Prostate gland (tissue), 2 donors: ENCODE measurements at places on chromosomes 1 and 21.

- no peaks in the 10 kb centered on the region for H3K36me3 ChIP-seq
- H3K4me1 ChIP-seq: no peaks in the 10 kb centered on the region
- H3K27me3 ChIP-seq: no peaks in the 10 kb centered on the region
Measured at GRCh38 chr1:169048043-169048442, 58.4 kb upstream of the ATP1B1 start.

- H3K27me3 ChIP-seq: no peaks in the 10 kb centered on the region
- H3K36me3 ChIP-seq: no peaks in the 10 kb centered on the region
- peak overlapping the region; percentile 87 for H3K27ac ChIP-seq
- H3K4me1 ChIP-seq: no peaks in the 10 kb centered on the region
- peak overlapping the region; percentile 35 for H3K4me3 ChIP-seq
Measured at GRCh38 chr1:78005755-78006154, 1.0 kb downstream of the DNAJB4 start.

- H3K4me3 ChIP-seq: no peak overlapping the region
- H3K4me1 ChIP-seq: no peaks in the 10 kb centered on the region
- no peaks in the 10 kb centered on the region for H3K36me3 ChIP-seq
- H3K27me3 ChIP-seq: no peaks in the 10 kb centered on the region
- H3K27ac ChIP-seq: no peak overlapping the region
Measured at GRCh38 chr1:57844382-57844980, 420.6 kb upstream of the DAB1 start.

DNA sequence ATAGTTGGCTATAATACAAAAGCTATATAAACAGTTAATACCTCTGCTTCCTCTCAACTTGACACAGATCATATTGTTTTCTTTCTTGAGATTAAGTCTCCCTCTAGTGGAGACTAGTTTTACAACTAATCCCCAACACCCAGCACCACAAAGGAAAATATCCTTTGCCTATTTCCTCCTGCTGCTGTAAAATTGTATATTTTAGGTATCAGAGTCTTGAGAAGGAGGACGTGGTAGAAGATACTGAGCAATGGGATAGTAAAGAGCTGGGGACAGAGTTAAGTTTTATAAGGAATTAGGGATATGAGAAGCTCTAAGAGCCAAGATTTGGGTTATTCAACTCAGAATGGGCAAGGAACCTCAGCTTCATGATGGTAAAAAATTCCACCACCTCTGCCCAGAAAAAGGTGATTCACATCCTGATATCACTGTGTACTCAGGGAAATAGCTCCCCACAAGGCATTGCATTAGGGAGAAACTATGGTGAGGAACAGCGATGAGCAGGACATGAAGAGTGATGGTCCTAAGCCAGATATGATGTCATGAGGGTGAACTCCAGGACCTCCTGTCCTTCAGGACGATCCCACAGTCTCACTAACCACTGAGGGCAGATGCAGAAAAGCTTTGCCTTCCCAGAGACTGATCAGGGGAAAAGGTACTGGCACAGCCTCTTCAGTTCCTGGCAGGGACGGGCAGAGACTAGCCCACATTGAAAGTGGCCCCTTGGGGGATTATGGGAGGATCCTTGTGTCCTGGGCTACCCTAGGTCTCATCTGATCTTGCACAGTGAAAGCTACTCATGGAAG, 14.7 kb upstream of the CFAP126 start:
- H3K27ac ChIP-seq: no peak overlapping the region
- no peaks in the 10 kb centered on the region for H3K4me1 ChIP-seq
- H3K36me3 ChIP-seq: no peaks in the 10 kb centered on the region
- no peaks in the 10 kb centered on the region for H3K27me3 ChIP-seq

GRCh38 chr1:169697755-169698154, 13.7 kb downstream of the SELL start:
- no peaks in the 10 kb centered on the region for H3K36me3 ChIP-seq
- H3K4me1 ChIP-seq: no peaks in the 10 kb centered on the region
- H3K27me3 ChIP-seq: no peaks in the 10 kb centered on the region

- no peaks in the 10 kb centered on the region for H3K27me3 ChIP-seq
- H3K27ac ChIP-seq: no peak overlapping the region
- peak; percentile 27 for DNase-seq
- H3K36me3 ChIP-seq: no peaks in the 10 kb centered on the region
Measured at GRCh38 chr21:17738176-17738953, 80.8 kb downstream of the C21orf91 start.

- H3K4me3 ChIP-seq: no peak overlapping the region
- H3K27me3 ChIP-seq: no peaks in the 10 kb centered on the region
- H3K27ac ChIP-seq: no peak overlapping the region
- H3K4me1 ChIP-seq: no peaks in the 10 kb centered on the region
- H3K36me3 ChIP-seq: no peaks in the 10 kb centered on the region
- no peak for DNase-seq
Measured at GRCh38 chr1:221630236-221630635, 111.7 kb downstream of the DUSP10 start.

GRCh38 chr1:175319112-175319911, 126.7 kb upstream of the KIAA0040 start:
- no peaks in the 10 kb centered on the region for H3K27me3 ChIP-seq
- DNase-seq: peak; percentile 68

DNA sequence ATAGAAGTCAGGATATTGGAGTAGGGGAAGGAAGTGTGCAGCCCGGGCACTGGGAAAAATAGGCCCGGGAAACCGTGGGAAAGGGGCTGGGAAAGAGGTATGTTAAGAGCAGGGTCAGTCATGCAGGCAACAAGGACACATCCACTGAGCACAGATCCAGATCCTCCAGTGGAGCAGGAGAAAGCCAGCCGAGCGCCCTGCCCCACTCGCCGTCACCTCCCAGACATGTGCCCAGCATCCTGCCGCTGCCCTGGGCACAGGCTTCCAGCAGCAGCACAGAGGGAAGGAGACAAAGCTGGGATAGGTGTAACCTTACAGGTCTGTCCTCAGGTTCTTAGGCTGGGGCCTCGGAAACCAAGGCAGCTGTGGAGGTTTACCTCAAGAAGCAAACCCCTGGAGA, 64.2 kb downstream of the FAM163A start:
- DNase-seq: no peak
- no peaks in the 10 kb centered on the region for H3K4me1 ChIP-seq
- no peaks in the 10 kb centered on the region for H3K27me3 ChIP-seq
- H3K4me3 ChIP-seq: no peak overlapping the region
- no peaks in the 10 kb centered on the region for H3K36me3 ChIP-seq

DNA sequence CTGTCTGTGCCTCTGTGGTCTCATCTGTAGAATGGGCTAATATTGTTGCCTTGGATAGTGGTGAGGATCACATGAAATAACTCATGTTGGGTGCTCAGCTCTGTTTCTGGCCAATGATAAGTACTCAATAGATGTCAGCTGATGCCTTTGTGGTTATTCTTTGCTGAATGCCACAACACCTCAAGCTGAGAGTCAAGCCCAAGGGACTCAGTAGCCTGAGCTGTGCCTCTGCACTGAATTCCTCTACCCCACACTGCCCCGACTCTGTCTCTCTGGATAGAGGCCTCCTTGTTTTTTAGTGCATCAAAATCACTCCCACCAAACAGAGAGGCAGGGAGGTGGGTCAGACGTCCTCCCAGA, 196.1 kb upstream of the VAMP3 start:
- no peak overlapping the region for H3K4me3 ChIP-seq
- peaks cover 15% of the 10 kb centered on the region for H3K4me1 ChIP-seq
- H3K36me3 ChIP-seq: no peaks in the 10 kb centered on the region

GRCh38 chr1:188652678-188653077, 1823.9 kb downstream of the PLA2G4A start:
- no peak overlapping the region for H3K4me3 ChIP-seq
- H3K27me3 ChIP-seq: no peaks in the 10 kb centered on the region
- no peak for DNase-seq
- H3K36me3 ChIP-seq: no peaks in the 10 kb centered on the region

DNA sequence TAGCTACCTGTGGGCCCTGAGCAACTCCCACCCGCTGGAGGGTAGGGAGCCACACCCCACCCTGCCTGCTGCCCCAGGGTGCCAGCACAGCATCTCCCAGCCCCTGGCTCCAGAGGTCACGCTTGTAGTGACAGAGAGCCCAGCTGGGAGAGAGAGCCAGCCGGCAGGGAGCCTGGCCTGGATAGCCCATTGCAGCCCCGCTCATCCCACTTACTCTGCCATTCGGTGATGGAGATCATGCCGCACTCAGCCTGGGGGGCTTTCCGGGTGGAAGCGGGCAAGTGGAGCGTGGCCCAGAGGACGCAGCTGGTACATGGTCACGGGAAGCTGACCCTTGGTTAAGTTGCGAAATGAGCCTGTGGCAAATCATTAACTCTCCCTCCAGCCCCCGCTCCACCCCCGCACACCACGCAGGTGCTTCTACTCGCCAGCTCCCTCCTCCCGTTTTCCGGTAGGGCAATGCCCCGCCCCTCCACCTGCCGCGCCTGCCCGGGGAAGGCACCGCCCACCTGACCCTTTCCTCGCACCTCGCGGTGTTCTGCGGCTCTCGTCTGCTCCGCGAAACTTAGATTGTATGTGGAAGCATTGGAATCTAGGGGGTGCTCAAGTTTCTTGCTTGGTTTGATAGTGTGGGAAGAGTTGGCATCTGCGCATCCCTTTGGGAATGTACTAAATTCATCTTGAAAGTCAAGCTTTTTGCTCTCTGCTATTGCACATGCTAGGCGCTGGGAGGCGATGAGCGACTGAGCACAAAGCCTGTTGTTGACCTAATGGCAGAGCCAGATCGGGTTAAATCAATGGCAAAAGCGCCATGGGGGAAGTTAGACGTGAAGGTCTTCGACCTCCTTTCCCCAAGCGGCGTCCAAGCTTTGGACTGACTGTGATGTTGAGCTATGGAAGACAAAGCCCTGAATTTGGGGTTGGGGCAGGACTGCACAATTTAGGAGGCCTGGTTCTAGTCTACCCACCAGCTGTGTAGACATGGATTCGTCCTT, at the start of gene GOLT1A:
TSS of gene GOLT1A (minus strand) at position 321 of the 995 bp plus-strand sequence. CDS start at position 239, 82 bp downstream.
- no peaks in the 10 kb centered on the region for H3K36me3 ChIP-seq
- no peaks in the 10 kb centered on the region for H3K4me1 ChIP-seq
- H3K4me3 ChIP-seq: peak within 1 kb of the TSS; percentile 14
- no peak within 1 kb of the TSS for H3K27ac ChIP-seq
- DNase-seq: peak; percentile 69
- no peaks in the 10 kb centered on the region for H3K27me3 ChIP-seq

DNA sequence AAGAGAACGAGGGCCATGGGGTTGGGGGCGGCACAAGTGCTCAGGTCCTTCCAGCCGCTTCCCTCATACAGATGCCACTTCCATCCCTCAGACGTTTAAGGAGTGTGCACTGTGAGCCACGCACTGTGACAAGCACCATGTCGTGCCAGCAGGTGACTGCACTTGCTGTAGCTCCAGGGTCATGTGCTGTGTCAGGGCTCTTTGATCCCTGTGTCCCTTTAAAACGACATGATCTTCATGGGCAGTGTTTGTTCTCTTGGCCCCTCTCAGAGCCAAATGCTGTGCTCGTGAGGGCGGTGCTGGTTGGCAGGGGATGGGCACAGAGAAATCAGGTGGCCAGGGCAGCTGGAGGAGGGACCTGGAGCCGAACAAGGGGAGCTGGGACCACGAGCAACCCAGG, 19.9 kb downstream of the IL10RB start:
- H3K4me1 ChIP-seq: peaks cover 13% of the 10 kb centered on the region
- no peaks in the 10 kb centered on the region for H3K36me3 ChIP-seq
- H3K27me3 ChIP-seq: no peaks in the 10 kb centered on the region

DNA sequence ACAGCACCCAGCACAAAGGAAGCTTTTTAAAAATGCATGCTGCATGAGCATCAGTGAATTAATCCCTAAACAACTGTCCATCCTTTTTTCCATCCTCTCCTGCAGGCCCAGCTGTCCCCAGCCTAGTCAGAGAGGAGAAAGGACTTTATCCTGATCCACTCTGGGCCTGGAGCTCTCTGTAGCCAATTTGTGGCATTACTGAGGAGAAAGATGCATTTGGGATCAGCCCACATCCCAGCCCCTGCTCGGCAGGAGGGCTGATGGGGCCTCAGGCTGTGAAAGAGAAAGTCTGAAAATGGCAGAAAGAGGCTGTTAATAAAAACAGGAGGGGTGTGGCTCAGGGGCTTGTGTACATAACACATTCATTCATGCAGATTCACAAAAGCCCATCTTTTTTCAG, 37.5 kb upstream of the ATP2B4 start:
- no peaks in the 10 kb centered on the region for H3K27me3 ChIP-seq
- DNase-seq: no peak

DNA sequence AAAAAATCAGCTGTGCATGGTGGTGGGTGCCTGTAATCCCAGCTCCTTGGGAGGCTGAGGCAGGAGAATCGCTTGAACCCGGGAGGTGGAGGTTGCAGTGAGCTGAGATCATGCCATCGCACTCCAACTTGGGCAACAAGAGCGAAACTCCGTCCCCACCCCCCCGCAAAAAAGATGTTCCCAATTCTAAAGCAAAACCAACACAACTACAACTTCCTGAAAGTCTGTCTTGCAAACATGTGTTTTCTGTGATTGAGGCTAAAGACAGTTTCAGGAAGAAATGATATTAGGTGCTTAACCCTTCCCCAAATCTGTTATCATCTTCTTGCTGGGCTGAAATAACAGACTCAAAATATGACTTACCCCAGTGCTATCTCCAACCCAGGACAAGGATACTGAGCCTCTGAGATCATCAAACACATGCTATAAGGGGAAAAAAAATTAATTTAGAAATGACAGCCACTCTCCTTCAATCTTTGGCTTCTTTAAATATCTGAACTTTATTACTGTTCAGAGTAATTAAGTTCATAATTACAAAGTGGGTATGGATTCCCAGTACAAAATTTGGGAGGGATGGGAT, 28.5 kb downstream of the SORT1 start:
- H3K4me1 ChIP-seq: no peaks in the 10 kb centered on the region
- DNase-seq: no peak
- H3K27me3 ChIP-seq: no peaks in the 10 kb centered on the region
- H3K4me3 ChIP-seq: no peak overlapping the region
- H3K27ac ChIP-seq: peak overlapping the region; percentile 4

GRCh38 chr1:102120910-102121309, 124.2 kb upstream of the OLFM3 start:
- no peaks in the 10 kb centered on the region for H3K36me3 ChIP-seq
- H3K27me3 ChIP-seq: no peaks in the 10 kb centered on the region
- no peaks in the 10 kb centered on the region for H3K4me1 ChIP-seq

- H3K27ac ChIP-seq: no peak overlapping the region
- H3K27me3 ChIP-seq: no peaks in the 10 kb centered on the region
- no peaks in the 10 kb centered on the region for H3K4me1 ChIP-seq
- H3K4me3 ChIP-seq: no peak overlapping the region
Measured at GRCh38 chr1:69967245-69967766, 238.1 kb downstream of the LRRC40 start.

- peak; percentile 54 for DNase-seq
- peak overlapping the region; percentile 100 for H3K27ac ChIP-seq
- no peaks in the 10 kb centered on the region for H3K27me3 ChIP-seq
- H3K4me3 ChIP-seq: peak overlapping the region; percentile 96
- no peaks in the 10 kb centered on the region for H3K36me3 ChIP-seq
Measured at GRCh38 chr21:37365517-37366481, 774 bp upstream of the DYRK1A start.

- peak; percentile 27 for DNase-seq
- peaks cover 11% of the 10 kb centered on the region for H3K4me1 ChIP-seq
Measured at GRCh38 chr1:41241749-41242341, at the start of gene SCMH1. SCMH1 (minus strand) TSS chr1:41242306; CDS start chr1:41186133, 56,173 bp downstream.

GRCh38 chr1:116817582-116818064, 63.4 kb downstream of the CD2 start:
- no peaks in the 10 kb centered on the region for H3K4me1 ChIP-seq
- no peak overlapping the region for H3K27ac ChIP-seq
- peak; percentile 18 for DNase-seq
- H3K27me3 ChIP-seq: no peaks in the 10 kb centered on the region
- H3K36me3 ChIP-seq: no peaks in the 10 kb centered on the region
- H3K4me3 ChIP-seq: no peak overlapping the region
